C1 segment of cervical spinal cord (tissue), 14 donors: ENCODE measurements at places on chromosomes 11 and 22.

- no peak for DNase-seq
These were observed 6.1 kb downstream of the RHOD start for GRCh38 chr11:67062526-67063373.

DNA sequence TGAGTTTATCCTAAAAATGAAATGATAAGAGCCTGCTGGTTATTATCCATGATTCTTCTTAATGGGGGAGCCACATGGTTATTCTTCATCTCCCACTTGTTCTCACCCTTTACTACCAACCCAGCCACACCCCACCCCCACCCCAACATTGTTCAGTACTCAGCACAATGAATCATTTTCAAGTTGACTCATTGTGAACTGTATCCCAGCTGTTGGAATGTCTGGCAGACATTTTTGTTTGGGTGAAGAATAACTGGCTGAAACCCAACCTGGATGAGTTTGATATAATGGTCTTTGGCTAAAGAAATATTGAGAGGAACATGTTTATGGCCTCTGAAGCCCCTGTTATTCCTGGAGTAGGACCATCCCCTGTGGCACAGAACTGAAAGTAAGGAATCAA is 136.2 kb downstream of the ELP4 start:
- no peak for DNase-seq

GRCh38 chr22:40727070-40727963 is 48.0 kb downstream of the MCHR1 start:
- DNase-seq, result no peak

- no peak for DNase-seq
These were observed 34.5 kb downstream of the METTL15 start for GRCh38 chr11:28142724-28143123.

DNA sequence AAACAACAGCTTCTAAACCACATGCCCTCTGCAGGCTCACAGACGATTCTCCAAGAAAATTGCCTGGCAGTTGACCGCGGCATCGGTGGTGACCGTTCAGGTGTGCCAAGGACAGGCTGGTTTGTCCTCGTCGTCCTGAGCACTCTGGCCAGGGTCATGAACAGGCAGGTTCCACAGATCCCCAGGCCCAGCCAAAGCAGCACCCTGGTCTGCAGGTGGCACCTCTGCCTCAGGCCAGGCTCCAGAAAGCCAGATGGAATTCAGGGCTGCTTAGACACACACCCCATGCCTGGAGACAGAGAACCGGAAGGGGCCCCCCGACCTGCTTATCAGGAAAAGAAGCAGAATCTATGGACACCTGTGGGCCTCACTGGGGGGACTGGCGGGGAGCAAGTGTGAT is 338.7 kb downstream of the BRD1 start:
- DNase-seq, result no peak

DNA sequence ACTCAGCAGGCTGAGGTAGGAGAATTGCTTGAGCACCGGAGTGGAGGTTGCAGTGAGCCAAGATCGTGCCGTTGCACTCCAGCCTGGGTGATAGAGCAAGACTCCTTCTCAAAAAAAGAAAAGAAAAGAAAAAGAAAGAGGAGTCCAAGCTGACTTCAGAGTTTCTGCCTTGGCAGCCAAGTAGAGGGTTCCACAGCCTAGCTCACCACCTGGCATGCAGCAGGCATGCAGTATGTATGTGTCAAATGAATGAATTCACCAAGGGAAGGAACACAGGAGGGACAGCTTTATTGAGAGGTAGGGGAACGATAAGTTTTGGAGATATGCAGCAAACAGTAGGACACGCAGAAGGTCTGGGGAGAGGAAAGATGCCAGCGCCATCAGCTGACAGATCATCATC is 230.4 kb downstream of the BUD13 start:
- no peak for DNase-seq

GRCh38 chr11:88494848-88495247 is 157.3 kb upstream of the CTSC start:
- DNase-seq, result no peak

GRCh38 chr22:29635734-29636357 is 32.4 kb downstream of the NF2 start:
- DNase-seq, result no peak

- no peak for DNase-seq
These were observed 651 bp upstream of the FAM83F start for GRCh38 chr22:39994041-39994565.

DNA sequence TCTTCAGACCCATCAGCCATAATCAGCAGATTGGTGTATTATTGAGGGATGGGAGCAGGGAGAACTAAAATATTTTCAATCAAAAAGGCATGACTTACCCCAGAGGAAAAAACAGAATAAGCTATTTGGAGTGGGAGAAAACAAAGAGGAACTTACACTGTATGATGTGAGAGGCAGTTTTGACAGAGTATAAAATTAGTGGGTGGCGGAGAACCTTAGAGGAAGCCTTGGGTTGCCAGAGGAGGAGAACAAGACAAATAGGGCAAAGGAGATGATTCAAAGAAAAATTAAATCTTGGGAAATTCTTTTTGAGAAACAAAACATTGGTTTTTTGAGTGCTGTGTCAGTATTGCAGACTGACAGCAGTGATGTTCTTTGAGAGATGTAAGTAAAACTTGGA is 285.0 kb downstream of the C11orf87 start:
- no peak for DNase-seq

GRCh38 chr11:83036701-83037100 is 35.0 kb downstream of the RAB30 start:
- no peak for DNase-seq

GRCh38 chr11:64186492-64187165 is 658 bp downstream of the STIP1 start:
- DNase-seq, result peak; percentile 50
